ENCODE measurements at places on chromosomes 2 and 18. TPM values are rescaled to one million over a fixed set of nuclear protein-coding genes. Genes with fewer than 3 reads are reported as not detected.
A peak's percentile ranks its signal among the peaks of the same experiment; 100 is the strongest.

GRCh38 chr2:153808679-153809078 is 63.0 kb upstream of the GALNT13 start:
- no peak for DNase-seq

DNA sequence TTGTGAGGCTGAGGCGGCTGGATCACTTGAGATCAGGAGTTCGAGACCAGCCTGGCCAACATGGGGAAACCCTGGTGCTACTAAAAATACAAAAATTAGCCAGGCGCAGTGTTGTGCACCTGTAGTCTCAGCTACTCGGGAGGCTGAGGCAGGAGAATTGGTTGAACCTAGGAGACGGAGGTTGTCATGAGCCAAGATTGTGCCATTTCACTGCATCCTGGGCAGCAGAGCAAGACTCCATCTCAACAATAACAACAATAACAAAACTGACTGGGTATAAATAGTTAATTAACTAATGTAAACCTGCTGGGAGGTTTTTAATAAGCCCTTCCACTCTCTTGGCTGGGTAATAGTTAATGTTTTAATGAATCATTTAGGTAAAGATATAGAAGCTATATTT is 7.8 kb downstream of the SULT6B1 start:
- DNase-seq = no peak

The DNER gene
- 0.55 TPM for total RNA-seq

DNA sequence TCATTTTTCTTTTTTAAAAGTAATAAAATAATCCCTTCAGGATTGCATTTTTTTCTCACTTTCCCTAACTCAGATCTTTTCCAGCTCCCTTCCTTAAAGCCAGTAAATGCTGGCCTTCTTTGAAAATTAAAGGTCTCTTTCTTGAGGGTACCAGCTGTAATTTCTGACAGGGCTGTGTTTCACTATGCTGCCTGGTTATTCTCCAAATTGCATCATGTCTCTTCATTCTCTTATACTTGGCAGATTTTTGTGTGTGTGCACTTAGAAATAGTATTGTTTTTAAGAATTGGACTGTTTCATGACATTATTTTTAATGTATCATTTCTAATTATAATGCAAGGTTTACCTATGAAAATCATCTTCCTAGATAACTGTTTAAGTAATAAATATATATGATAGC is 72.0 kb upstream of the EPB41L5 start:
- DNase-seq = no peak

The CCL20 gene
- total RNA-seq = 10.2 TPM

- peak; percentile 85 for DNase-seq
These were observed 73.5 kb downstream of the MYO1B start for GRCh38 chr2:191318729-191319078.

The GPR35 gene
- total RNA-seq = 47.1 TPM

- no peak for DNase-seq
These were observed 37.6 kb downstream of the PPP1R1C start for GRCh38 chr2:182023235-182023634.

DNA sequence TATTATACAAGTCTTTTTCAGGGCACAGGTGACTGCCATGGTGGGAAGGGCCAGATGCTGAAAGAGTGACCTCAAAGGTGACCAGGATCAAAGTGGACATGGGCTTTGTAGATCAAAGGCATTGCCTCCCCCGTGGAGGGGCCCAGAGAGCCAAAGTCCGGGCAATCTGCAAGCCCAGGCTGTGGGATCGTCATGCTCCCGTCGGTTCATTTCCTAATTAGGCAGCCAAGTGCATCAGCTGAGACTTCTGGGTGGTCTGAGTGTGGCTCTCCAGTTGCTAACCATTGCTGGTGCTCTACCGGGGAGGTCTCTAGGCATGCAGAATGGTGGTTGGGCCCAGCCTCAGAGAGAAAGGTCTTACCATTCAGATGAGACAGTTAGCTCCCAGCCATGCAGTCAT is 61.6 kb downstream of the TRIB2 start:
- DNase-seq = no peak

DNA sequence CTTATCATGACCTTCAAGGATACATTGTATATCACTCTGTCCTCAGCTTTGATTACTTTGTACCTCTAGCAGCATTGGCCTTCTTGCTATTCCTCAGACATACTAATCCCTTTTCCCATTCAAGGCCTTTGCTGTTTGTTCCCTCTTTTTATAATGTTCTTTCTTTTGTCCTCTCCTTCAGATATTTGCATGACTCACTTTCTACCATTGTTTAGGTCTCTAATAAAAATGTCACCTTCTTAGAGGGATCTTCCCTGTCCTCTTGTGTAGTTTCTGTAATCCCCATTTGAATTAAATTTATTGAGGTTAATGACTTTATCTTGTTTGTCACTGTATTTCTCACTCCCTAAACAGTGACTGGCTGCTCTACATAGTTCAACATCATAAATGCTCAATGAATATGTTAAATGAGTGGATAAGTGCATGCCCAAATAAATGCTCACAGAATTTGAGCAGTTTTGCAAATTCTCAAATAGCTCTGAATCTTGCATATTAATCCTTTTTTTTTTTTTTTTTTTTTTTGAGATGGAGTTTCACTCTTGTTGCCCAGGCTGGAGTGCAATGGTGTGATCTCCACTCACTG is 135.9 kb downstream of the AGPS start:
- DNase-seq = no peak

DNA sequence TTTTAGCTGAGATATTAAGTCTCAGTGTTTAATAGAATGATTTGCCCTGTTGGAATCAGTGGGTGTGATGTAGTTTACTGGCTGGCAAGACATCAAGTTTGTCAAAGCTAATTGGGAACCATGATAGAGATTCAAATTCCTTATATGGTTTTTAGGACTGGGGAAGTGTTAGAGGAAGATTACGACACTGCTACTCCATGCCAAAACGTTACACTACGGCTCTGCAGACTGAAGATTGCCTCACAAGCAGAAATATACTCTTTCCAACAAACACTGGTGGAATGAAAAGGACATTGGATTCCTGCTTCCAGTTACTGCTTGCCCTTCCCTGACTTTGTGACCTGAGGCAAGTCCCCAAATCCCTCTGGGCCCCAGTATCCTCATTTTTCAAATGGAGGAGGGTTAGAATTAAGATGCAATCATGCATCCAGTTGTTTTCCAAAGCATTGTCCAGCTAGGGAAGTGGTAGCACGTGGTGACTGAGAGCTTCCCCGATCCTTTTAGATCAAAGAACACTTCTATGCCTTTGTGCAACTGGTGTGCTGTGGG is 147.6 kb downstream of the CDC42EP3 start:
- no peak for DNase-seq

The SKOR2 gene
- total RNA-seq = not detected

The ARL6IP6 gene
- 12.5 TPM for total RNA-seq

- no peak for DNase-seq
These were observed 30.9 kb upstream of the IL37 start for GRCh38 chr2:112880091-112880531.

GRCh38 chr2:84880645-84881521 is at the start of gene TRABD2A:
Gene TRABD2A, minus strand, starts transcription at chr2:84881084. Its CDS starts 45 bp downstream, at chr2:84881039.
- DNase-seq = peak; percentile 82

DNA sequence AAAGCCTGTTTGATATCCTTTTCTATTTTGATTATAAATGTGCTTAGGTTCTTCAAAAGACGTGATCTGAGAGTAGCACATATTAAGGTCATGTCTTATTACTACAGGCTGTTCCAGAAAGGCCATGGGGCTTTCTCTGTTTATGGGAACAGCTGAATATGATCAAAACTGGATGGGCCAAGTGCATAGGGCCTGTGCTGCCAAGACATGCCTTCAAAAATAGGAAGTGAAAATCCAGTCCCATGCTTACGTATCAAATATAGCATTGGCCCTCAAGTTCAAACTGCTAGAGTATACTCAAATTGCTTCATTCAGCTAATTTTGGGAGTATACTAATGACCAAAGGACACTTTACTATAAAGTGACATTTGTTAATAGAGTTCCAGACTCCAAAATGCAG is 24.1 kb downstream of the SLC25A52 start:
- no peak for DNase-seq

- no peak for DNase-seq
These were observed 313.2 kb upstream of the HS6ST1 start for GRCh38 chr2:128631698-128632500.

DNA sequence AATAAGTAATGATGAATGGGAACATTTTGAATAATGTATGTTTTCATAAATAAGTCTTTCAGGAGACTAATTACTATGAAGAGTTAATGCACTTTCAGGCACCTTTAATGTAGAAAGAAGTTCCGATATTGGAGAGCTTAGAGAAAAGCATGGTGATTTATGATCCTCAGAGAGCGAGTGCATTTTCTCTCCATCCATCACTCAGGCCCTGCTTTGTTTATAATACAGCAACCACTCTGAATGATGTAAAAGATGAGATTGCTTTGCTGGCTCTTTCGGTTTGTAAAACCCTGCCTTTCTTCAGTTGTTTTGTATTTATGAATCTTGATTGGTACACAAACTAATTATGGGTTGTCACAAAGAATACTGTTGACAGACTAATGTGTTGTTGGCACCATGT is 132.0 kb downstream of the NYAP2 start:
- DNase-seq = no peak

DNA sequence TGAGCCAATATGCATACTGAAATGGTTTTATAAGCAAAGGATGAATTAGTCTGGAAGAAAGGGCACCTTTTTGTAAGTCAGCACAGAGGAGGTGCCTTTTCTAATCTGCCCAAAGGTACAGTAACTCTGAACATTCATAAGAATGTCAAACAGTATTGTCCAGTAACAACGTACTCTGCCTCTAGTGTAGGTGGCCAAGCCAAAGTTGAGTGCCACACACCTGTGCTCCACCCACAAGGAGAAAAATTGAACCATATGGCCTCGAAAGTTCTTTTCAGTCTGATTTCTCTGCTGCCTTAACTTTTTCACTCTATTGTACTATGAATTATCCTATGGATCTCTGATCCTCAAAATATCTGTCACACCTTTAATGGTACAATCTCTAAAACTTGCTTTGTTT is 86.8 kb downstream of the CERKL start:
- DNase-seq = no peak

All from mucosa of descending colon (tissue), 3 donors.